Retina (tissue), 1 donor: ENCODE measurements at places on chromosomes 5 and 9.

- no peak for DNase-seq
Measured at GRCh38 chr9:123527981-123528380, 172.0 kb downstream of the CRB2 start.

DNA sequence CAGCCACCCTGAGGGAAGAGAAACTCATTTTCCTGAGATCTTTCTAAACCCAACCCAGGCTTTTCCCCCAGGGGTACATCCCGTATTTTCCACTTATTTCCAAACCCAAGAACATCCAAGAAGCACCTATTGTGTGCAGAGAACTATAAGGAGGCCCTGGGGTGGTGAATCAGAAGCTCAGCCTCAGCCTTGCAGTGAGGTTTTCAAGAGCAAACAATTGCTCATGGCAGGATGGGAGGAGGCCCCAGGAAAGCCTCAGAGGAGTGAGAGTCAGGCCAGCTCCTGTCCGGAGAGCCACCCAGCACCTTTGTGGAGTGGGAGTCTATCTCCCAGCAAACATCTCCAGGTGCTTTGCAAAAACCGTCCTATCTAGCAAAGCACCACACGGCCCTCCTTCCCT lies 19.2 kb downstream of the NIPAL4 start:
- no peak for DNase-seq

- peak; percentile 50 for DNase-seq
Measured at GRCh38 chr5:21711866-21712758, 1141.0 kb downstream of the CDH12 start.

GRCh38 chr5:375336-375920 lies 53.9 kb downstream of the AHRR start:
- DNase-seq, result no peak

GRCh38 chr5:58156361-58156760 lies 303.5 kb downstream of the PLK2 start:
- DNase-seq, result peak; percentile 65

GRCh38 chr5:95878417-95879323 lies 56.1 kb upstream of the GLRX start:
- no peak for DNase-seq
